Activated T-cell treated with anti-CD3 and anti-CD28 coated beads, Interleukin-2, amount 50 U/mL, for 1 hour (primary cell): ENCODE measurements at places on chromosomes 5 and 9.
A peak's percentile ranks its signal among the peaks of the same experiment; 100 is the strongest.

DNA sequence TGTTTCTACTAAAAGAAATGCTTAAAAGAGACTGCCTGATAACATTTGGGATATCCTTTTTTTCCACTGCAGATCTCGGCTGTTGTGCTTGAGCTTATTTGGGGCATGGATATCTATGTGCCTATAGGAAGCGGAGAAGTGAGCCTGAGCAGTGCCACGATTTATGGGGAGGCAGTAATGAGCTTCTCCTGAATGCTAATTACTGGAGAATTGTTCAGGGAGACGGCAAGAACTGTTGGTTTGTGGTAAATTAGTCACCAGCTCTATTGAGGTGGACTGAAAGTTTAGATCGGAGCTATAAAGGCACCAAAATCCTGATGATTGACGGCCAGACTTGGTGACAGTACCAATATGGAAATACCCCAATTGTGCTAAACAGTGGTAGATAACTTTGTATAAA lies 186.5 kb downstream of the ARHGEF28 start:
- DNase-seq: no peak

DNA sequence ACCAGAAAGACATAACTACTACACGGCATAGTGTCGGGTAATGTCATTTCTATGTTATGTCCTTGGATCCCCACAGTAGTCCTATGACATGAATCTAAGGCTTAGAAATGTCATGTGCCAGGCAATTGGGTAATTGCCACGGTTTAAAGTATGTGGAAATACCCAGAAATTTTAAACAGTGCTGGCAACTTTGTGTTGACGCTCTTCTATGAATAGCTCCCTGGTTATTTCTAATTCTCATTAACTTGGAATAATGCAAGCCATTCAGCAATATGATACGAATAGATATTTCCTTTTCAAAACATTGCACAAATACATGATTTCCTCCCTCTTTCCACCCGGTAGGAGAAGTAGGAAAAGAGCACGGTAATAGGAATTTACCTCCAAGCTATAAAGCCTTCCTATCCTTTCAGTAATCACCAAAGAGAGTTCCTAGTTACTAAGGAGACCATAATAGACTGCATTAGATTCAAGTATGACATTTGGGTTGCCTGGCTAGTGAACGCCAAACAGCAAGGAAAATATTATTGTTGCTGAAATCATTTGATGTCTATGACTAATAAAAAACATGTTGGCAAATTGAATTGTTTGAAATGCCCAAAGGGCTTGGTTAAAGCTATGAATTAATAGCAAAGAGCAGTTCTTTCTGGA lies 168.4 kb downstream of the CCDC192 start:
- no peak for DNase-seq

DNA sequence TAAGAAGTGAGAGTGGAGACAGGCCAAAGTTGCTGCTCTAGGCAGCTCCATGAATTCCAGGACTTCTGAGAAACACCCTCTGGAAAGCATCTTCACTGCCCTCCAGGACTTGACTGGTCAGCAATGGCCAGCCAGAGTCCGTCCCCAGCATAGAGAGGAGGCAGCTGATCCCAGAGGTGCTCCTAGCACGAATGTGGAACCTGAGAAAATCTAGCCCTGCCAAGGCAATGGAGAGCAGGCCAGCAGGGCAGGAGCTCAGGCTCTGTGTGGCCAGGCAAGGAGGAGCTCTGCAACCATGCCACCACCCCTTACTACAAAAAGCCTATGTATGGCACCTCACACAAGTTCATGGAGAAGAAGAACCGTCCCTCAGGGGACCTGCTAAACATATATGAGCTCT lies 56.1 kb upstream of the SPTLC1 start:
- no peak for DNase-seq

DNA sequence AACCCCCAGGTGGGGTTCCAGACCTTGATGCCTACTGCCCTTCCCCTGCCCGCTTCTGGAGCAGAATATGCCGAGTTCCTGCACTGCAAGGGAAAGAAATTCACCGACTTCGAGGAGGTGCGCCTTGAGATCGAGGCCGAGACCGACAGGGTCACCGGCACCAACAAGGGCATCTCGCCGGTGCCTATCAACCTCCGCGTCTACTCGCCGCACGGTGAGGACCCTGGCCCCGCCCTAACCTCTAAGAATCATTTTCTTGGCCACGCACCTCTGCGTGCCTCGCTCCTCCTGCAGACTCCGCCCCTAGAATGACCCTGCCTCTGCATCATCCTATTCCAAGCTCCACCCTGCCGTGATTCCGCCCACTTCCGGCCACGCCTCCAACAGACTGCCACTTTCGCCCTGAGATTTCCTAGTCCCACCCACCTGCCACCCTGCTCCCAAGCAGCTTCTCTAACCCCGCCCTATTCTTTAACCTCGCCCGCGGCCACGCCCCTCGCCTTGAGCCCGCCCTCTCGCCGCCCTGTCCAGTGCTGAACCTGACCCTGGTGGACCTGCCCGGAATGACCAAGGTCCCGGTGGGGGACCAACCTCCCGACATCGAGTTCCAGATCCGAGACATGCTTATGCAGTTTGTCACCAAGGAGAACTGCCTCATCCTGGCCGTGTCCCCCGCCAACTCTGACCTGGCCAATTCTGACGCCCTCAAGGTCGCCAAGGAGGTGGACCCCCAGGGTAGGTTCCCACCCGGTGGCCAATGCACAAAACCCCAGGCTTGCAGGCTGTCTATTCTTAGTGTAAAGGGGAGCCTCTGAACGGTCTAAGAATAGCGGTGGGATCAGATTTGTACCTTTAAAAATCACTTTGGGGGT lies 15.6 kb downstream of the DNM1 start:
- DNase-seq: peak; percentile 90

- no peak for DNase-seq
Measured at GRCh38 chr5:13439430-13439829, 505.1 kb downstream of the DNAH5 start.

DNA sequence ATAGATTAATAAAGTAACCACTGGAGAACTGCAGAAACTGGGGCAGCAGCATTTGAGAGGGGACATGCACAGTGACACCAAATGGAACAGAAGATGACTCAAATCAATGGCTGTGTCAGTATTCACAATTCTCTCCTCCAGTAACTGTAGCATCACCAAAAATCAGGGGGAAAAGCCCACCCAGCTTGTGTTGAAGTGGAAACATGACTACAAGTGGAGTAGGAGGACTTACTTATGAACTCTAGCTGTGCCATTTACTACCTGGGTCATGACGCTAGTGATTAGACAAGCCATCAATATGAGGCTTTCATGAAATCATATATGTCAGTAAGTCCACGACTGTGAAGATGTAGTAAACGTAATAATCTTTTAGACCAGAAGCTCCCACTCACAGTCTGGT lies 199.8 kb upstream of the PTGER4 start:
- no peak for DNase-seq

- DNase-seq: no peak
Measured at GRCh38 chr5:1036504-1037122, 28.0 kb downstream of the NKD2 start.
